ENCODE measurements at places on chromosomes 7 and 10. TPM values are rescaled to one million over a fixed set of nuclear protein-coding genes. Genes with fewer than 3 reads are reported as not detected.

The MAGI2 gene
- 0.48 TPM for total RNA-seq

The ARHGEF5 gene
- 2.5 TPM for total RNA-seq

The XRCC2 gene
- 4.8 TPM for total RNA-seq

The BAIAP2L1 gene
- 41.9 TPM for total RNA-seq

The INMT gene
- total RNA-seq = not detected

The LRRTM3 gene
- not detected for total RNA-seq

The ST8SIA6 gene
- total RNA-seq = 0.12 TPM

The VENTX gene
- total RNA-seq = not detected

All from A549 treated with Hydrocortisone at 1 μM for 4 hours (cell line).